ENCODE measurements at places on chromosomes 11 and 22.

DNA sequence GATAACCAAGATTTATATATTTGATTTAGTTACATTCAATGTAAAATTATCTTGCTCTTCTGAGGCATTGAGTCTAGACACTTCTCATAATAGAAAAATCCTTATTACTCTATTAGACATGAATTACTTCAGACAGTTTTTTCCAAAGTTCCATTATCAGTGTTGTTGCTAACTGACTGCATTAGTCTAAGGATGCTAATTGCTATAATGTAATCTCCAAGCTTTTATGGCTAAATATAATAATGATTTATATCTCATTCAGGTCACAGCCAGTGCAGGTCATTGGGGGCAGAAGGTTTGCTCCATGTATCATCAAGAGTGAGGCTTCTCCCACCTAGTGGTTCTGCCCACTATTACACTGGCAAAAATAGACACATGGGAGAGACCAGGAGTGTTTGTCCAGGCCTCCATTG is 377.2 kb upstream of the DDI1 start:
- no peak for DNase-seq

DNA sequence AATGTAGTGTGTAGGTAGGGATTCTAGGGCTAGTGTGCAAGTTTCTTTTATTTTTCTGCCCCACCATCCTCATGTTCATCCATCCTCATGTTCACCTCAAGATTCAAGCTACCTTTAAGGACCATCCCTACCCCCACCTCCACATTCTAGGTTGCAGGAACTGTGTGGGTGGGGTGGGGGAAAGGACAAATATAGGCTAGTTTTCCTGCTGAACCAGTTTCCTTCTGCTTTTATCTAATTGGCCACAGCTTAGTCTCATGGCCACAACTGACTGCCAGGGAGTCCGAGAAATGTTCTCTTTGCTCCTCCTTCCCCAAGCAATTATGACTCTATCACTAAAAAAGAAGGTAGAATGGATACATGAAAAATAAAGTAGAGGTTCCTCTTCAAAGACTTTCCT is 179.0 kb upstream of the LARGE1 start:
- no peak for DNase-seq

DNA sequence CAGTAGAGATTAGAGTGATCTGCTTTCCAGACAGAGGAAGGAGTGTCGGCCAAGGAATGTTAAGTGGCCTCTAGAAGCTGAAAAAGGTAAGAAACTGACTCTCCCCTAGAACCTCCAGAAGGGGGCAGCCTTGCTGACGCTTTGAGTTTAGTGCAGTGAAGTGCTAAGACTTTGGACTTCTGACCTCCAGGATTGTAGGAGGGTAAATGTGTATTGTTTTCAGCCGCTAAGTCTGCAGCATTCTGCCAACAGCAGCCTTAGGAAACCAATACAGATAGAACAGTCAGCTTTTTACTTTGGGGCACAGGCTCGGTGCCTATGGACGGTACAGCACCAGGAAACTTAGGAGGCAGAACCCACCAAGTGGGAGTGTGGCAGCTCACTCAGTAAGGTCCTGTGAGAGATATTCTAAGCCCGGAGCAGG is 3.6 kb upstream of the TBC1D22A start:
- no peak for DNase-seq

DNA sequence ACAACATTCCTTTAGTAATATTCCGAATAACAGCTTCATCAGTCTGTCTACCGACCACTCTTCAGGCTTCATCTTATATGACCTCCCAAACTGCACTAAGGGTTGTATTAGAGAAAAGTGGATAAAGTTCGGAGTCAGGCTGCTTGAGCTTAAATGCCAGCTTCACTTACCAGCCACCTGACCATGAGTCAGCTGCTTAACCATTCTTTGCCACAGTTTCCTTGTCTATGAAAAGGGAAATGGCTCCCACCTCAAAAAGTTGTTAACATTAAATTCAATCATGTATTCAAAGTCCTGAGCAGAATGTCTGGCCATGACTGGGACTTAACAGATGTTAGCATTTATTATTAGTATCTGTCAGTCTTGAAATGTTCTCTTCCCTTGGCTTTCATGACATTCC is 20.9 kb downstream of the LIMK2 start:
- no peak for DNase-seq

- no peak for DNase-seq
Measured at GRCh38 chr22:50161508-50162390, 8.8 kb upstream of the PANX2 start.

- DNase-seq, result no peak
Measured at GRCh38 chr11:132228746-132229325, 858.4 kb downstream of the NTM start.

DNA sequence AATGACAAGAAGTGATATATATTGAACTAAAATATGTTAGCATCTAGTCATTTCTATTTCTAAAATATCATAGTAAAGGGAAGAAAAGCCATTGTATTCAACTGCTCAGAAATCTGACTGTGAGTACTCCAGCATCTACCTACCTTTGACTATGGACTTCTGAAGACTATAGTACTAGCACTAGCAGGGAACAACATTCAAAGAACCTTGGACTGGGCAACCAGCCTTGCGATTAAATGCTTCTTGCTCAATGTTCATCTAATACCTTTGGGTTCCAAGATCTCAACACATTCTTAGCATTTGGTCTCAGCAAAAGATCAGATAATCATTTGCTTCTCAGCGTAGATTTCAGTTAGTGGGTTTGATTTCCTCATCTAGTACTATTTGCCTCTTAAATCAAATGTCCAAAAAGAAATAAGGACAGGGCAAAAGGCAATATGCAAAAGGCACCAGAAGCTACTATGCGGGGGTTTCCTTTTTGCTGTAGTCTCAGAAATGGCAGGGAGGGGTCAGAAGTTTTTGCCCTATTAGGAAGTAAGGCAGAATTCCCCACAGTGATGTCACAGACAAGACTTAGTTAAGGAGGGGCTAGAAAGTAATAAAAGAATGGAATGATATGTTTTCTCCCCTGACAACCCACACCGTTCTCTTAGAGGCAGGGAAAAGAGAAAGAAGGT is 80.6 kb downstream of the GAB2 start:
- no peak for DNase-seq

- DNase-seq, result no peak
Measured at GRCh38 chr11:87215236-87215635, 177.5 kb downstream of the TMEM135 start.

DNA sequence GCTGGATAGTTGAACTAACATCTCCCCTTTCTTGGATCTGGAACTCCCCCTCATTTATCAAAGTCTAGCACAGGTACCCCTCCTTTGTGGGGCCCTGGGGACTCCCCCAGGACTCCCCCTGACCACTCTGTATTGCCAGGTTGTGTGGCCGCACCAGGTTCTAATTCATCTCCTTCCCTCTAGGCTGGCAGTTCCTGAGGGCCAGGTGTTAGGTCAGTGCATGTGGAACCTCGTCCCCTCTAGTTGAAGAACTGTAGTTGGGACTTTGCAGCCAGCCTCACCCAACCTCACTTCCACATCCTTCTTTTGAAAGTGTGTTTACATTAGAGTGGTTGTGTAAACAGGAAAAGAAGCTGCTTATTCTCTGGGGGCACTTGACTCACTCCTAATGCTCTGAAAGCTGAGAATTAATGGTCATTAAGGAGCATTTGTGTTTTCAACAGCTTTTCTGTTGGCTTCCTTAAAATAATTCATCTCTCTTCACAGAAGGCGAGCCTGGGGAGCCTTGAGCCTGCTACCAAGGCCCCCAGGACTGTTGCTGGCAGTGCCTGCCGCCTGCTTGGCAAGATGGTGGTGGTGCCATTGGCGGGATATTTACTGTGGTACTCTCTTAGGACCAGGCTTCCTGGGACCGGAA is 11.8 kb downstream of the UPB1 start:
- no peak for DNase-seq

GRCh38 chr11:56783448-56784041 is 35.0 kb upstream of the OR9G4 start:
- no peak for DNase-seq

DNA sequence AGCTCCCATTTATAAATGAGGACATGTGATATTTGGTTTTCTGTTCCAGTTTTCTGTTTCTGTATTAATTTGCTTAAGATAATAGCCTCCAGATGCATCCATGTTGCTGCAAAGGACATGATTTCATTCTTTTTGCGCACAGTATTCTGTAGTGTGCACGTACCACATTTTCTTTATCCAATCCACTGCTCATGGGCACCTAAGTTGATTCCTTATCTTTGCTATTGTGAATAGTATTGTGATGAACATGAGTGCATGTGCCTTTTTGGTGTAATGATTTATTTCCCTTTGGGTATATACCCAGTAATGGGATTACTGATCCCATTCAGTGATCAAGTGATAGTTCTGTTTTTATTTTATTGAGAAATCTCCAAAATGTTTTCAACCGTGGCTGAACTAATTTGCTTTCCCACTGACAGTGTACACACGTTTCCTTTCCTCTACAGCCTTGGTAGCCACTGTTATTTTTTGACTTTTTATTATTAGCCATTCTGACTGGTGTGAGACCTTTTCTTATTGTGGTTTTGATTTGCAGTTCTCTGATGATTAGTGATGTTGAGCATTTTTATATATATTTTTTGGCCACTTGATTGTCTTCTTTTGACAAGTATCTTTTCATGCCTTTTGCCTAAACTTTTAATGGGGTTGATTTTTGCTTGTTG is 226.0 kb upstream of the ANO3 start:
- DNase-seq, result no peak

GRCh38 chr11:60634126-60634525 is 65.3 kb upstream of the MS4A8 start:
- no peak for DNase-seq

DNA sequence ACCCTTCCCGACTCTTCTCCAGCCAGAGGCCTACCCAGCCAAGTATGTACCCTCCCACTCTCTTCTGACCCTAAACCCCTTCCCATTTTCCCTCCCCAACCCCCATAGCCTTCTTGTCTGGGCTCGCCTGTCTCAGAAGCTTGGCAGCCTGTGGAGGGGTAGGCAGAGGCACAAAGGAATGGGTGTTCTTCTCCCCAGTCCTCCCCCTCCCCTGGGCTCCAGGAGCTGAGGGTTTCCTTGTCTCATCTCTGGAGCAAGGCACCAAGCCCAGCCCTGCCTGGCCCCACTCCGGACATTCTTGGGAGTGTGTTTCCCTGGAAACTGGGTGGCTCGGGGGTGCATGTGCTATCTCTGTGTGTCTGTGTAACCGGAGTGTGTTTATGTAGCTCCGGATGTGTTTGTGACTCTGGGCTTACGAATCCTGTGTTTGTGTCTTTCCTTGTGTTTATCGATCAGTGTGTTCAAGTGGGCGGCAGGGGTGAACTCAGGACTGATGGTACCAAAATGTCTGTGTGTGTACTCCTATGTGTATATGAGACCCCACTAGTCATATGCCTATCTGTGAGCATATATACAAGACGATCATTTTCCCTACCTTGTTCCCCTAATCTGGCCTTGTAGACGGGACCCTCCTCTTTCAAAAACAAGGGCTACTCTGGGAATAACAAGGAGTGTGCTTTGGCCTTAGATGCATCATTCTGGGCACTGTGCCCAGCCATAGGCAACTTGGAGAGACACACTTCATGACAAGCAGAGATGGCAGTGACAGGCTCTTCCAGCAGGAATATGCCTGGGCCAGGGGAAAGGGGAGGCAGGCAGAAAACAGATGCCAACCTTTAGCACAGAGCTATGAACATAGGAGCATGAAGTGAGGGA is 10.9 kb downstream of the PHLDB1 start:
- no peak for DNase-seq

GRCh38 chr11:117565709-117566108 is 231.3 kb downstream of the DSCAML1 start:
- DNase-seq, result no peak

- DNase-seq, result no peak
Measured at GRCh38 chr22:38290347-38290746, 17.5 kb upstream of the TMEM184B start.

DNA sequence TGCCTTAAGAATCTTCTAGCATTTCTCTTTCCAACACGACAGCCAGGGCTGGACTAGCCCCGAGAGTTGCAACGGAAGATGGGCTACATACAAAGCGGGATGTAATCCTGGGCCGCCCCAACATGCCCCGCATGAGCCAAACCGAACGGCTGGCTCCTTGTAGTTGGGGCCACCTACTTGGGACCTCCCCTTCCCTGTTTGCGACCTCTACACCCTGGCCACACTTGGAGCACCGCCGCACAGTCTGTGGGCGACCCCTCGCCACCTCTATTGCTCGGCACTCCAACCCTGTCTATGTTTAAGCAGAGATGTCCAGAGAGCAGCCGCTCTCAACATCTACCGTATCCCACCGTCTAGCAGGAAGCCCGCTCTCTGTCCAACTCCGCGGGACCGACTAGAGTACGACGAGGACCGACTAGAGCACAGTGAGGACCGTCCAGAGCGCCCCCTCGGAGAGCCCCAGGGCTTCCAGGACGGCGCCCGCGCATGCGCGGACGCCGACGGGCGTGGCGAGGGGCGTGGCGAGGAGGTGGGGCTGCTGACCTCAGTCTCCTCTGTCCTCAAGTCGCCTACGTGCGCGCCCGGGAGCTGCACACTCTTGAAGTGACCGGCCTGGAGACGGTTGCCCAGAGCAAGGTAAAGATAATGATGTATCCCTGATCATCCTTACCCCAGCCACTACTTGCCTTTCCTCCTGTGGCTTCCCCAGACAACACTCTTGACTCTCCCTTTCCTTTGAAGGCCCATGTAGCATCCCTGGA is 32.3 kb downstream of the NEAT1 start:
- DNase-seq, result no peak

DNA sequence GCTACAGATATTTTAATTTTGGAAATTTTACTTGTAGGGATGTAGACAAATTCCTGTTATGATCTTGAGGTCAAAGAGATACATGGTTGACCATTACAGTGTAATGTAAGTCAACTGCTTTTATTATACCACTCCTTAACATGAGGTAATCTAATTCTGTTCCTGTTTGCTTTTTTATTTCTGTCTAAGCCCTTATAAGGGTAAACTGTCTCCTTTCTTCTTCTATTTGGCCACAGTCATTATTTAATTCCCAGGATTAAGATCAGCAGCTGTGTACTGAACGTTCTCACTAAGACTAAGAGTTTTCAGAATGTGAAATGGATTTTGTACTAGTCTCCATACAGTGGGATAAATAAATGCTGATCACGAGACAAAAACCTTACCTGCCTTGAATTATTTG is 32.8 kb downstream of the C2CD3 start:
- no peak for DNase-seq
